ENCODE measurements at places on chromosomes 5 and 9. TPM values are rescaled to one million over a fixed set of nuclear protein-coding genes. Genes with fewer than 3 reads are reported as not detected.

The GABRA1 gene
- total RNA-seq = under 0.01 TPM

The FREM1 gene
- total RNA-seq = 0.56 TPM

The ADAMTS16 gene
- total RNA-seq = not detected

The NUTM2G gene
- not detected for total RNA-seq

The DAB2IP gene
- total RNA-seq = 36.7 TPM

The SLC1A3 gene
- 0.19 TPM for total RNA-seq

The PKD2L2 gene
- total RNA-seq = not detected

The ZNF782 gene
- 3.4 TPM for total RNA-seq

The SLC46A2 gene
- total RNA-seq = not detected

The GPRIN1 gene
- total RNA-seq = 3.2 TPM

The TMEM232 gene
- total RNA-seq = 5.9 TPM

The CNTRL gene
- 9.1 TPM for total RNA-seq

The AK8 gene
- 0.40 TPM for total RNA-seq

The CCDC183 gene
- 0.26 TPM for total RNA-seq

The MYMK gene
- total RNA-seq = not detected

The TAF1L gene
- under 0.01 TPM for total RNA-seq

The S1PR3 gene
- total RNA-seq = 17.5 TPM

The FGF10 gene
- total RNA-seq = 3.0 TPM

The DMRT3 gene
- total RNA-seq = not detected

The ANKRD31 gene
- total RNA-seq = 0.13 TPM

The GDNF gene
- total RNA-seq = not detected

The KCNIP1 gene
- not detected for total RNA-seq

The PCDHB7 gene
- 0.79 TPM for total RNA-seq

The CDH6 gene
- 44.7 TPM for total RNA-seq

The CARD9 gene
- total RNA-seq = 2.6 TPM

The PCDHA12 gene
- total RNA-seq = 0.06 TPM

The FOXD4L4 gene
- 0.26 TPM for total RNA-seq

The CCDC112 gene
- 5.4 TPM for total RNA-seq

The DBH gene
- not detected for total RNA-seq

The RNF130 gene
- total RNA-seq = 18.9 TPM

The TNFSF8 gene
- total RNA-seq = not detected

The FOXD4L6 gene
- total RNA-seq = not detected

The NPDC1 gene
- 28.4 TPM for total RNA-seq

The TRPM3 gene
- 10.9 TPM for total RNA-seq

The DMRTA1 gene
- total RNA-seq = 0.06 TPM

The SPATA31C1 gene
- total RNA-seq = not detected

The N4BP3 gene
- 1.5 TPM for total RNA-seq

The S100Z gene
- total RNA-seq = not detected

The PPP3R2 gene
- total RNA-seq = not detected

The ADAMTS2 gene
- 36.5 TPM for total RNA-seq

The PLPPR1 gene
- not detected for total RNA-seq

The CSF2 gene
- not detected for total RNA-seq

The SMIM3 gene
- 52.2 TPM for total RNA-seq

The KIF4B gene
- not detected for total RNA-seq

The SMIM33 gene
- total RNA-seq = not detected

The CCNO gene
- 0.40 TPM for total RNA-seq

The SPINK4 gene
- not detected for total RNA-seq

The PCDHGA8 gene
- total RNA-seq = 2.2 TPM

The GDA gene
- total RNA-seq = under 0.01 TPM

Measured in aortic smooth muscle cell (primary cell).